ENCODE measurements at places on chromosomes 2 and 18.

- DNase-seq: peak; percentile 64
Observed at GRCh38 chr2:98487806-98488189, 43.1 kb downstream of the INPP4A start.

DNA sequence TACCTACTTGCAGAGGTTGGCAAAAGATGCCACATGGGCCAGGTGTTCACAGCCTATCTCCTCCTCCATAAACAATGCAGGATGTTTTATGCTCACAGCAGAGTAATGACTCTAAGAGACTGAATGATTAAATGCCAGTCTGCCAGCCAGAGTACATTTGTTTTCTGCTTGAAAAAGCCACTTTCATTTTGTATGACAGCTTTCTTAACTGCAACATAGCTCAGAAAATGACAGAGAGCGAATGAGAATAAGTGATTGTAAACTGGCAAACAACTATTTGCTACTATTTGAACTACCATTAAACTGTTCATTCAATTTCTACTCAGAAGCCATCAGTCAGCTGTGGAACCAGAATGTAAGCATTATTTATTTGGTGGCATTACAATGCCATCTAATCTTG lies 50.6 kb upstream of the DCC start:
- DNase-seq: no peak

DNA sequence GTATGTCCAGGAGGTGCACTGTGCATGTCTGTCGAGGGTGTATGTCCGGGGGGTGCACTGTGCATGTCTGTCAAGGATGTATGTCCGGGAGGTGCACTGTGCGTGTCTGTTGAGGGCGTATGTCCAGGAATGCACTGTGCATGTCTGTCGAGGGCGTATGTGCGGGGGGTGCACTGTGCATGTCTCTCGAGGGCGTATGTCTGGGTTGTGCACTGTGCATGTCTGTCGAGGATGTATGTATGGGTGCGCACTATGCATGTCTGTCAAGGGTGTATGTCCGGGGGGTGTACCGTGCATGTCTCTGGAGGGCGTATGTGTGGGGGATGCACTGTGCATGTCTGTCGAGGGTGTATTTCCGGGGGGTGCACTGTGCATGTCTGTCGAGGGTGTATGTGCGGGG lies 249.3 kb upstream of the MYT1L start:
- DNase-seq: no peak

DNA sequence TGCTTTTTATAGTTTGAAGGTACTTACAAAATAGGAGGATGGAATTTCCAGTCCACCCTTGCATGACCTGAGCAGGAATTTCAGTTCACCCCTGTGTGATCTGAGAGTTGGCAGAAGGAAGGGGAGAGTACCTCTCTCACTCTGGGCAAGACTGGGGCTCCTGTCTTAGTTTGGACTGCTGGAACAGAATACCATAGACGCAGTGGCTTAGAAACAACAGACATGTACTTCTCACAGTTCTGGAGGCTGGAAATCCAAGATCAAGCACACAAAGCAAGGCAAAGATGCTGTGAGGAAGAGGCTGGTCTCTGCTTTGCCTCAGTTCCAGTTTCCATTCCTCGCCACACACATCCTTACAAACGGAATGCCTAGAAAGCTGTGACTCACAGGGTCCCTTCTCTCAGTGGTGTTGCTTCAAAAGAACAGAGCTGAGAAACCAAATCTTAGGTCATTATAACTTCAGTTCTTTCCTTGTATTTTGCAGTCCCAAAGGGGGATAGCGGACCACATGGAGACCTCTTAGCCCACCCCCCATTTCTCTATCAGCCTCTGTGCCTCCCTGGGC lies 108.8 kb upstream of the HAAO start:
- DNase-seq: no peak

- DNase-seq: no peak
Observed at GRCh38 chr18:3279201-3280185, 17.6 kb downstream of the MYL12B start.

- no peak for DNase-seq
Observed at GRCh38 chr2:85259101-85259590, 68.6 kb downstream of the TGOLN2 start.

- no peak for DNase-seq
Observed at GRCh38 chr2:25044990-25045389, 3.1 kb downstream of the EFR3B start.

- no peak for DNase-seq
Observed at GRCh38 chr2:26811261-26811660, 25.4 kb downstream of the CENPA start.

DNA sequence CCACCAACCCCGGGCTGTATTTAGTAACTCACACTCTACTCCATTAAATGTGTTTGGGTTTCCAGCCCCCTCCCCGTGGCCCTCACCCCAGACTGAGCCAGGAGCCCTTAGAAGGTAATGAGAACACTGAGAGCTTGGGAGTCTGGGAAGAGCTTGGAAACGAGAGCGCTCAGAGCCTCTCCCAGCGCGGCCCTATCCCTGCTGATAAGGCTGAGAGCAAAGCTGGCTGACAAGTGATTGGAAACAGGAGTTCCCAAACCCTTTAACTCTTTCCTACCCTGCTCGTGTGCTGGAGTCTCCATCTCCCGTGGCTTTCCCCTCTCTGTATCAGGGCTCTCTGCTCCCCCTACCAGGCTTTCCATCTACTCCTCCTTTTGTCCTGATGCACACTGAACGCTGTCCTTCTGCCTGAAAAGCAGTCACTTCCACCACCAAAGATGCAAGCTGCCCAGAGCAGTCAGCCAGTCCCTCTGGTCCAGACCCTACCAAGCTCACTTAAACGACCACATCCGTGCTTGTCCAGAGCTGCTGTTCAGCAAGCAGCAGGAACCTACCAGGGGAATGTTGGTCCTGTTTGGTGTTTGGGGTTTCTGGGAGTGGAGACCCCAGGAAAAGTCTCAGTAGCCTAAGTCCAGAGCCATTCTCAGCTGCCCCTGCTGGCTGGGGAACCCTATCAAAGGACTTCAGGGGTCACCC lies 100.0 kb upstream of the PKDCC start:
- no peak for DNase-seq

DNA sequence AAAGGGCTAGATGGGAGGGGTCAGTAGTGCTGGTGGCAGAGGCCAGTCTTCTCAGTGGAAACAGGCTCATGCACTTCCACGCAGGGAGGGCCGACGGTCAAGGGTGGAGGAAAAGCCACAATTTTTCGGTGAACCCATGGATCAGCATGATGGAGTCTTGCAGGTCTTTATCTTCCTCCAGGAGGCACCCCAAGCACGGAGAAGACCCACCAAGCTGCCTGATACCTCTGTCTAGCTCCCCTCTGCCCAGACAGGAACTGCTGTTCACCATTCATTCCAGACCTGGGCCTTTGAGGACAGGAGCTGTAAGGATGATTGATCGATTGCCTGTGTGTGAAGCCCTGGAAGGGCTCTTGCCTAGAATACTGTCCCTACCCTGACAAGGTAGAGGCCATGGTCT lies 2.8 kb upstream of the LRRFIP1 start:
- no peak for DNase-seq

DNA sequence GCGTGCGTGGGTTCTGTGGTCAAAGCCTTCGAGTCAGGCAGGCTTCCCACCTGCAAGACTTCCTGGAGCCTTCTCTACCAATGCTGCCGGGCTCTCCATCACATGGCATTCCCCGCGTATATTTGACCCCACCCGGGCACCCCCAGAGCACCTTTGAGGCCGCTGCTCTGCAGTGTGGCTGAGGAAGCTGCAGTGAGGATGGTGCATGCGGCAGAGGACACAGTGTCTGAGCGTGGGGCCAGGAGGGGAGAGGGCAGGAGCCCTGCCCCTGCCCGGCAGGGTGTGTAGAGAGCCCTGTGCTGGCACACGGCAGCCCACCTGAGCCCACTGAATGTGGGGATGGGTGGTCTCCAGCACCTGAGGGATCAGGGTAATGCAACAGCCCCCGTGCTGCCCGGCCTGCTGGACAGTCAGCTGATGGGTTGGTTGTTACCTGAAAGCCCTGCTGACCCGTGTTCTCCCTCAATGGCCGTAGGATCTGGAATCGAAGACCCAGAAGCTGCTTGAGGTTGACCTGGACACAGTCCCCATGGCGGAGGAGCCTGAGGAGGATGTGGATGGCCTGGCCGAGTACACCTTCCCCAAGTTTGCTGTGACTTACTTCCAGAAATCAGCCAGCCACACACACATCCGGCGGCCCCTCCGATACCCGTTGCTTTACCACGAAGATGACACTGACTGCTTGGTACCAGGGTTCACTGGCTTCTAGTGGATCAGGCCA lies 36.8 kb upstream of the GPR17 start:
- no peak for DNase-seq

DNA sequence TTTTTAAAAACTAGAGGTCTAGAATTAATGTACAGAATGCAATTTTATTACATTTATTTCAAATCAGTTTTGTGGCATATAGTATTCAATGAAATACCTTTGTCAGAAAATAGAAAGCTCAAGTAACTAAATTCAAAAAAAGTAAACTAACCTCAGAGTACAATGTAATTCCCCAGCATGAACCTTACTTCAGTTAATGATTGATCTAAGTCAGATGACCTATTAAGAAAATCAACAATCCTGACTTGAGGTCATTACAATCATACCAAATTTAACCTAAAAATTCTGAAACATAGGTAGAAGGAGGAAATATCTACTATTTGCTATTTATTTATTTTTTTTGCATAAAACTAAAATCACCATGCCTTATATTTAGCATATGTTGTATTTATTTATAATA lies 142.9 kb downstream of the CCDC102B start:
- no peak for DNase-seq

DNA sequence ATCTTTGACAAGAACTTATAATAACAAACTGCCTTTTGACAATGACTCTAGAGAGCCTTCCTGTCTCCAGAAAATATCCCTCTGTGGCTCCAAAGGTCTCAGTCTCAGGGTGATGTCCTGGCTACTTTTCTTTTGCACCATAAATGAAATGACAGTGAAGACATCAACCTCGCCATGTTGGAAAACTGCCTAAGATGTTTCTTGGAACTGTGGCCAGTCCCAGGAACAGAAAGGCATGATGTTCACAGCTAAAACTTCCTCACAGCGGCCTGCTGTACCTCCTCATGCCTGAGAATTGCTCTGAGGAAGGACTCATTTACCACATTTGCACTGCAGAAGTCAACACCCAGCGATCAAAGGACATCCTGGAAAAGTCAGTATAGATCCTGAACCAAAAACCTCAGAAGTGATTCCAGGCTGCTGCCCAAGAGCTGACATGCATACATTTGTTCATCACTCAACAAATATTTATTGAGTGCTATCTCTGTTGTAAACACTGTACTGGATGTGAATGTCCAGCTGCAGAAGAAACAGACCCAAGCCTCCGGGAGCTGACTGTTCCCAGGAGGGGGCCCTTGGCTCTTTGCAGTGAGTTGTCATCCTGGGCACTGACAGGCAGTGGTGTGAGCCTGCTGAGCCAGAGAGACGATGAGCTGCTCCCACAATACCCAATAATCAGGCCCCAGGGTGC lies 64.3 kb upstream of the ACSL3 start:
- DNase-seq: no peak

- no peak for DNase-seq
Observed at GRCh38 chr18:13758622-13759021, 32.1 kb downstream of the RNMT start.

GRCh38 chr2:217430916-217431576 lies 571.2 kb upstream of the TNP1 start:
- no peak for DNase-seq

DNA sequence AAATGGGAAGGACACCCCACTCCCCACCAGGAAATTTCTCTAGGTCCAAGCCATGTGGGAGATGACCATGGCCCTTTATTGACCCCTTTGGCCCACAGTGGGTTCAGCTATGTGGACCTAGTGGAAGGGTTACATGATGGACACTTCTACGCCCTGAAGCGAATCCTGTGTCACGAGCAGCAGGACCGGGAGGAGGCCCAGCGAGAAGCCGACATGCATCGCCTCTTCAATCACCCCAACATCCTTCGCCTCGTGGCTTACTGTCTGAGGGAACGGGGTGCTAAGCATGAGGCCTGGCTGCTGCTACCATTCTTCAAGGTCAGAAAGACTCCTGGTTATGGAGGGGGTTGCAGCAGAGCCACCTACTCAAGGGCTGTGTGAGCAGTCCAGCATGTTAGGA lies 1.3 kb downstream of the STK16 start:
- DNase-seq: no peak

GRCh38 chr2:237978058-237978712 lies 11.4 kb downstream of the UBE2F start:
- no peak for DNase-seq

DNA sequence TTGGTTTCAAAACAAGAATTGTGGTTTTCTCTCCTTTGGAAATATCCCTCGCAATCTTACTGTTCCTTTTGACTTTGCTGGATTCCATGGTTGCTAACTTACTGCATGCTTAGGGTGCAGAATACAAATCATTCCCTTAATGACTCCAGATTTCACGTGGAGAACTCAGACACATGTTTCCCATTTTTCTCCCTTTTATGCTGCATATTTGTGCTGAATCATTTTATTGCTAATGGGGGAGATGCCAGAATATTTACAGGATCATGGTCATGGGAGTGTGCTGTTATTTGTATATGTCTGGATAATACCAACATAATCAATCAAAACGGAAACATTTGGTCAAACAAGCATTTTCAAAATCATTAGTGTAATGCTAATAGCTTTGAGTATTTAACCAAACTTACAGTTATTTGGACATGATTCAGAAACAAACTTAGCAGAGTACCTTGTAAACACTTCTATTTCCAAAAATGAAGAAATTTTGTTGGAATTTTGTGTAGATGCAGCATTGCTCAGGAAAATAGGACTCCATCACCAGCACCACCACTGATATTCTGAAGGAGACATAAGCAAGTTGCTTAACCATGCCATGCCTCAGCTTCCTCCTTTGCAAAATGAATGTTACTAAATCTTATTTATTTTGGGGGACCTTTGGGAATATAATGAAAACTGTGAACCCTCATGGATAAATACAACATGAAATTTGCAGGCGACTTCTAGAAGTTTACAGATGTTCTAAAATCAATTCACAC lies 122.5 kb upstream of the RND3 start:
- DNase-seq: no peak

DNA sequence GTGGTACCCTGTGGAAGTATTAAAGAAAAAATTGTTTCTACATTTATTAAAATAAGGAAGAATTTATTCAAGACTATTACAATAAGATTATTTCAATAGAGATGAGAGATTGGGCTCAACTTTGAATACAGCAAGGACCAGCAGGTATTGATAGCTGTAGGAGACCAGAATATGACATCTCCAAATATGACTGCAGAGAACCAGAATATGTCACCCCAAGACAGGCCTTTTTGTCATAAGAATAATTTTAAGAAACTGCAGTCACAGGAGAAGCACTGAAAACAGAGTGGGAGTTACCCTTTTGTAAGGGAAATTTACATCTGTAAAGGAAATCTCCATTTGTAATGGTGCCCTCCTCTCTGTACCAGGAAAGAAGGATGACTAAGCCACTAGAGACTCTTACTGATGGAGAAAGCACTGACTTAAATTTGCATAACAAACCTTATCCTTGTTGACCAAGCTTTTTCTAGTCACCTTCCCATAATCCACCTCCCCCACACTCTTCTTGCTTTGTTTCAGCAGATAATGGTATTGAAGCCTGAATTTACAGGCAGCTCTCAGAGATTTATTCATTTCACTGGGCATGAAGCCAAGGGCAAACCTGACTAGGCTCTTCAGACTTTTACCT lies 145.1 kb upstream of the RMP24 start:
- no peak for DNase-seq
